ENCODE measurements at places on chromosomes 13 and 19.

DNA sequence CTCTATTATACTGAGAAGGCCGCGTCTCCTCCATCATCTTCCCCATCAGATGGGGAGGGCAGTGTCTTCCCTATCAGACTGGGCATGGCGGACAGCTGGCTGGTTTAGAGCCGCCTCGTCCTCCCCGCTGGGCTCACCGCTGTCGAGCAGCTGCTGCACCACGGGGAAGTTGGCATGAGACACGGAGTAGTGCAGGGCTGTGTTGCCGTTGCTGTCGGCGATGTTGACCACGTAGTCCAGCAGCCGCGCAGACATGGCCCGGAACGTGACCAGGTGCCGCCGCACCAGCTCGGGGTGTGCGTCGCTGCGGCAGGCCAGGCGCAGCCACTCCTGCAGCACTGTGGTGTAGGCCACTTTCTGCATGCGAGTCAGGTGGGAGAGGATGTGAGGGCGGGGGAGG is 18.8 kb upstream of the SPC24 start:
- DNase-seq: no peak

DNA sequence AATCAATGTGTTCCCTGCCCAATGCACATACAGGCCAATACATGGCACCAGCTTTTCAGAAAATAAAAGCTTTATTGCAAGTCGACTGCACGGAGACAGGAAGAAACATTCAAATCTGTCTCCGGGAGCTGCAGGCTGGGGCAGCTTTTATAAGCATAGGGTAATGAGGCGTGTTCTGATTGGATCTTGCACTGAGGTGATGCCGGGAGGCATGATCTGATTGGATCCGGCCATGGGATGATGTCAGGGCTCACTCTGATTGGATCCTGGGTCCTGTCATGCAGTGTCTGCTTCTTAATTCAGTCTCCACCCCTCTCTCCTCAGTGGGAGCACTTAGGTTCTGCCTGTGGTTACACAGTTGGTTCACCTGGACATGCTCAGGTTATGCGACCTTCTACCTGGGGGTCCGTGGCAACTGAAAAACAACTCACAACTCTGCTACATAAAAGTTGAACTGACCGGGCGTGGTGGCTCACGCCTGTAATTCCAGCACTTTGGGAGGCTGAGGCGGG is 11.8 kb upstream of the FBN3 start:
- no peak for DNase-seq

DNA sequence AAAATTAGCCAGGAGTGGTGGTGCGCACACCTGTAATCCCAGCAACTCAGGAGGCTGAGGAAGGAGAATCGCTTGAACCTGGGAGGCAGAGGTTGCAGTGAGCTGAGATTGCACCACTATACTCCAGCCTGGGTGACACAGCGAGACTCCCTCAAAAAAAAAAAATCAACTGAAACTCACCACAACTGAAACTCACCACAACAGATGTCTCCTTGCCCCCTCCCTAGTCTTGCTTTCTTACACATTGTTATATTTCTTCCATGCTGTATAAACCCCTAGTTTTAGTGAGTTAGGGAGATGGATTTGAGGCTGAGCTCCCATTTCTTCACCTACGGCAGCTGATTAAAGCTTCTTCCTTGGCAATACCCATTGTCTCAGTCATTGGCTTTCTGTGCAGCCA is 3.3 kb downstream of the ZIM3 start:
- DNase-seq: no peak

- DNase-seq: no peak
These were observed 100.6 kb upstream of the FAM216B start for GRCh38 chr13:42680748-42681147.

- no peak for DNase-seq
These were observed 806 bp downstream of the ZNF90 start for GRCh38 chr19:20078581-20079031.

DNA sequence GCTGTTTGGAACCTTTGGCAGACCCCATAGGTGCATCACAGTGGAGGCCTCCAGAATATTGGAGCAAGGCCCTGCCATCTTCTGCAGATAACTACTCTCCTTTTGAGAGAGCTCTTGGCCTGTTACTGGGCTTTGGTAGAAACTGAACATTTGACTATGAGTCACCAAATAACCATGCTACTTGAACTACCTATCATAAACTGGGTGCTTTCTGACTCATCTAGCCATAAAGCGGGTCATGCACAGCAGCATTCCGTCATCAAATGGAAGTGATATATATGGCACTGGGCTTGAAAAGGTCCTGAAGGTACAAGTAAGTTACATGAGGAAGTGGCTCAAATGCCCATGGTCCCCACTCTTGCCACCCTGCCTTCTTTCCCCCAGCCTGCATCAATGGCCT is 782.5 kb upstream of the SLITRK6 start:
- no peak for DNase-seq

All from NCI-H526 treated with DMSO at 0.1 percent for 48 hours (cell line).